ENCODE measurements at places on chromosomes 4 and X. TPM values are rescaled to one million over a fixed set of nuclear protein-coding genes. Genes with fewer than 3 reads are reported as not detected.

- DNase-seq, result peak; percentile 6
Observed at GRCh38 chr4:117770269-117771102, 263.8 kb upstream of the NDST3 start.

DNA sequence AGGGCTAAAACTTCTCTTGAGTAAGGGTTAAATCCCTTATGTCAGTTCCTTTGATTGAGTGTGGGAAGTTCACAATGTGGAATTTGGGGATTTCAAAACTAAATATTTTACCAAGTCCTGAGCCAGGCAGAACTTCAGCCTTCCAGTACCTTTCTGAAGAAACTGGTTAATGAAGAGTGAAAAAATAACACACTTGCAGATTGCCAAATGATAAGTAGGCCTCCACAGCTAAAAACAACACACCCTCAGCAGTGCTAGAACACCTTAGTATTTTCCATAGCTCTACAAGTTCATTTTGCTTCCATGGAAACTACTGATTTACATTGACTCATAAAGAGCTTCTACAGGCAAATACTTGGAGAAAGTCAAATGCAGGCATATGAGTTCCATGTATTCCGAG, 326.8 kb downstream of the ZNF674 start:
- no peak for DNase-seq

DNA sequence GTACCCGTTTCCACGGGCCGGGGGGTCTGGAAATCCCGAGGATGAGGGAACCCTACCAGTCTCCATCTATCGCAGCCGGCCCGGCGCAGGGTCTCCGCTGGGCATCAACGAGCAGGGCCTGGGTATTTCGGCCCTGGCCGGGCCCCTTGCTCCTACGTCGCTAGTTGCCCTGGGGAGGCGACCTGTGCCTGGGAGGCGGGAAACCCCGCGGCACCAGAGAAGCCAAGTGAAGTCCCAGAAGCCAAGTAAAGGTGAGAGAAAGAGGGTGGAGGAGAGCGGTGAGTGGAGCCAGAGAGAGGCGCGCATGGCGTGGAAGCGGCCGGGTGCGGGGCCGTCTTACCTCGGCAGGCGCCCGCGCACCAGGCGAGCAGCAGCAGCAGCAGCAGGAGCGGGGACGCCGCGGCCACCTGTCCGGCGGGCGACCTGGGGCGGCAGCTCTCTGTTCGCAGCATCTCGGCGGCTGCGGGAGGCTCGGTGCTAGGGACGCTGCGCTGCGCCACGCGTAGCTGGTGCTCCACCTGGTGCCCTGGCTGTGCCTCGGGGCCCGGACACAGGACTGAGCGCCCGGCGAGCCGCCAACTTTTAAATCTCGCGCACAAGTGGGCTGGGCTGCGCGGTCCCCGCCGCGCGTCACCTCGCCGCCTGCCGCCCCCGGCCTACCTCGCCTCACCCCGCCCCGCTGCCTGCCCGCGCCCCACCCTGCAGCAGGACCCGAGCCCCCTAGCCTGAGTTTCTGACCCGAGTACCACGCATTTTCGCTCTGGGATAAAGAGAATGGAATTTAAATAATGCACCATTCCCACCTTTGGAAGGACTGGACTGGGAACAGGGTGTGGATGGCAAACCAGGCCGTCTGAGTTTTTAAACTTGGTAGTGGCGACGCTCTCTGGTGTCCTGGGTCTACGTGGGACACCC, at the start of gene NMU:
Gene NMU (minus strand): TSS at position 558 of the 915 bp plus-strand sequence. CDS start 106 bp downstream, at position 452.
- DNase-seq, result peak; percentile 30

GRCh38 chr4:98994474-98995182, 893 bp upstream of the METAP1 start:
- peak; percentile 34 for DNase-seq

DNA sequence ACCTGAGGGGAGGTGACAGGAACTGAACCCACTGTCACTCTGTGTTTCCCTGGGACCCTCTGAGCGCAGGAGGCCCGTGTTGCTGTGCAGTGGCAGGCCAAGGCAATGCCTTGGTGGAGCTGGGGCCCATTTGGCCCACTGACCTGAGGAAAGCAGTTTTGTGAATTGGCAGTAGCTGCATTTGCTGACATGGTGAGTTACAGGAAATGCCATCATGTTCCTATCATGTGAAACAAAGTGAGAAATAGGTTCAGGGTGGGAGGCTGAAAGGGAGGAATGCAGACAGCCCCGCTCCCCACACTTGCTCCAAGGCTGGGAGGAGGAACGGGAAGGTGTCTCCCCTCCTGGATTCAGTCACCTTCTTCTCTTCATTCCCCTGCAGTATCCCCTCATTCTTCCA, 146.1 kb downstream of the PTTG2 start:
- DNase-seq, result no peak

GRCh38 chr4:144572660-144573059, 73.3 kb upstream of the HHIP start:
- DNase-seq, result no peak

DNA sequence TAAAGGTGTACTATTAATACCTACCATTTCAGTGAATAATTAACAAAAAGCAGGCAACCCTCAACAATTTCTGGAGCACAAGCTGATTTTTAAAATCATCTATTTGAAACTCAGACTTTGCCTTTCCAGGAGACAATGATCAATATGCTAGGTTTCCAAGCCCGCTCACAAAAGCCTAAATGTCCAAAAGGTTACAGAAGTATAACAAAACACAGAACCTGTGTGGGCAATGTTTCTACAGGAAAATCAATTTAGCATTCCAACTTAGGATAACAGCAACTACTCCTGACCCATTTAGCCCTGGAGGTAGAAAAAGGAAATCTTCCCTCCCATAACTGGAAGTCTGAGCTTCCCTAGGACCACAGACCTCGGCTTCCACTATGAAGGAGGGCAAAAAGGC, 3.9 kb downstream of the TAB3 start:
- DNase-seq, result no peak

Gene FAT4
- polyA plus RNA-seq, result 35.3 TPM

Data from left kidney (tissue), 8 donors.